Fibroblast of mammary gland (primary cell): ENCODE measurements at places on chromosomes 2 and 18.

DNA sequence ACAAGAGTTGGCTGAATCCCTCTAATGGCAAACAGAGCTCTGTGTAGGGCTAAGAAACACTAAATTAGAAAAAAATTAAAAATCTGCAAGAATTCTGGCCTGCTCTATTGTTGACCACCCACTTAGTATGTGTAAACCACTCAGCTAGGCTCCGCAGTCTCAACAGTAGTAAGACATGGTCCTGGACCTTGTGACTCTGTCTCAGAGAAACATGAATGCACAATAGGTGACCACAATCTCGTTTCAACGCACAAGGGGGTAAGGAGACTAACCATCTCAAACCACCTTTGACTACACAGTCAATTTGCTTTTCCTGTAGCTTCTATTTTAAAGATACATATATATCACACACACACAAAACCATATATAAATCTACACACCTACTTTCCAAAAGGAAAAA, 16.5 kb downstream of the SEPTIN10 start:
- no peak for DNase-seq

GRCh38 chr18:3037423-3037915, 24.5 kb upstream of the LPIN2 start:
- DNase-seq: peak; percentile 77

DNA sequence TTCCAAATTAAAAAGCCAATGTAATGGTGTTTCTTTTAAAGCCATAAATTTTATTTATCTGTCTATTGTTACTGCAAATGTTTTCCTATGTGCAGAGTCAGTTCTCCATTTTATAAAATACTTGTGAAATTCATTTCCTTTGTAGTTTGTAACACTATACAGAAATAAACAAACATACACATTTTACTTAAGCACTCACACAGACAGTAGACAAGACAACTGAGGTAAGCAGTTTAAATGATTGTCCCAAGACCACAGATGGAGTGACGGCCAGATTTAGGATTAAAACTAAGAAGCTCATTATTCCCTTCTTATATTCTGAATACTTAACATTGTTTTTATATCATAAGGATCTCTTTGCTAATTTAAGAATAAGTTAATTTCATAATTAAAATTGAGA, 100.9 kb downstream of the BAZ2B start:
- peak; percentile 16 for DNase-seq

DNA sequence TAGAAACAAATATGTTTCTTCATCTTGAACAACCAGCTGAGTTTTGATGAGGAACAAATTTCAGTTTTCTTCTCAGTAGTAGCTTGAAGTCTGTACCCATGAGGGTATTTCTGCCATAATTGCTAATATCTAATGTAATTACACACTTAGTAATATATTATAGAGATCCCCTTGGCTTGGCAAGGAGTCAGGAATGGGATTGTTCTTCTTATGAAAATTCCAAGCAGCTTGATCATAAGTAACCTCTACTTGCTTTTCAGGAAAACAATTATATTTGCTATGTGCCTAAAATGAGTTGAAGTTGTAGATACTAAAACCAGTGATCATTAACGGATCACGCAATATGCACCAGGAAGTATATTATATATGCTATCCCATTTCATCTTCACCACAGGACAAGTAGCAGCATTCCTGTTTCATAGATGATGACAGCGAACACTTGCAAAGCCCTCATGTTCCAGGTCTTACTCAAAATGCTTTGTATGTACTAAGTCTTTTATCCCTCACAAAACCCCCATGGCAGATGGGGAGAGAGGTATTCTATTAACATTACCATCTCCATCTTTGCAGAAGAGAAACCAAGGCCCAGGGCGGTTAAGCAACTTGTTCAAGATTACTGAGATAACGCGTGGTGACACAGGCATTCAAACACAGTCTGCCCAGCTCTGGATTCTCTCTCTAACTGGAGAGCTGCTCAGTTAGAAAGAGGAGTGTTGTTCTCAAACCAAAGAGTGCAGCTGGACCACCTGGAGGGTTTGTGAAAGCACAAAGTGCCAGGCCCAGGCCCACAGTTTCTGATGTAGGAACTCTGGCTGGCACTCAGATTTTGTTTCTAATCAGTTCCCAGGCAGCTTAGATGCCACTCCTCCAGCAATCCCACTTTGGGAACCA, 21.8 kb upstream of the RGPD4 start:
- no peak for DNase-seq

GRCh38 chr2:100040906-100041305, 101.5 kb downstream of the AFF3 start:
- DNase-seq: no peak

DNA sequence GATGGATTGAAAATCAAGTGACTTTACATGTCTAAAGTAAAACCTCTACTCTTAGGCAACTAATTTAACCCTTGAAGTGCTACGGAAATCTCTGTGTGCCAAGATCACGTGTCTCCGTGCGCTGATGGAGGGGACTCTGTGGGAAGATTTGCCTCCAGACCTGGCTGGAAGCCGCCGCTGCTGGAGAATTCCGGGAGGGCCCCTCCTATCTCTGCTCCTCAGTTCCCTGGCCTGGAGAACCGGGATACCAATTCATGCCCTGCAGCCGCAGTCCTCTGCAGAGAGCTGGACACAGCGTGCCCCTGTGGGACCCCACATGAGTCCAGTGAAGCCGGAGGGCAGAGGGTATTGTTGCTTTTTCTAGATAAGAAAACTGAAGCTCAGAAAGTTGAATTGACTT, 126.9 kb upstream of the PXDN start:
- DNase-seq: no peak

GRCh38 chr2:153386481-153386897, 92.1 kb downstream of the RPRM start:
- peak; percentile 1 for DNase-seq

DNA sequence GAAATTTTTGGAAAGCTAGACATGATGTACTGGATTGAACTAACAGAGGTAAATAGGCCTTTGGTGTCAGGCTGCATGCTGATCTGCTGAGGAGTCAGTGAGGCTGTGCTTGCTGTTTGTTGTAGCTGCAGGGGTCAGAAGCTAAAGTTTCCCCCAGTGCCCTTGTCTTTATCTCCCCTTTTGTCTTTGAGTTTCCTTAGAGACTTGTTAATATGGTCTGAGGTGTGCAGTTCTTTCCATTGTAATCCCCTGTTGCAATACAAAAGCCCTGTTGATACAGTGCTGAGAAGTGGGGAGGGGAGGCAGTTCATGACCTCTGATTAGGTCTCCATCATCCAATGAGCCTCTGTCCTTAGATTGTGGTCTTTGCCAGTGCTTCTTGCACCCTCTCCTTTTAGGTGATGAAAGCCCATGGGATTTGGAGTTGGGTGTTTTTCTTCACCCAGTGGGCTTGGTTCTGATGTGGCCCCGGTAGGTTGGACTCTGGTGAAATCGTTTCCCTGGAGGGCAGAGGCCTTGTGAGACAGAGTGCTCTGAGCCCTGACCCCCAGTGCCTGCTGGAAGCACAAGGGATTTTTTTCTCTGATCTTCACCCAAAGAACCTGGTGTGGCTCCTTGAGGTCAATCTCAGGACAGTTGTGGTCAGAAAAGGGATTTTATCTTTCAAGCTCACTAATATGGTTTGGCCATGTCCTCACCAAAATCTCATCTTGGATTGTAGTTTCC, 163.1 kb downstream of the TMEM18 start:
- no peak for DNase-seq

- peak; percentile 27 for DNase-seq
Observed at GRCh38 chr2:3759331-3759730, 56.0 kb downstream of the DCDC2C start.

GRCh38 chr18:47680488-47680887, 250.0 kb downstream of the SMAD2 start:
- no peak for DNase-seq

DNA sequence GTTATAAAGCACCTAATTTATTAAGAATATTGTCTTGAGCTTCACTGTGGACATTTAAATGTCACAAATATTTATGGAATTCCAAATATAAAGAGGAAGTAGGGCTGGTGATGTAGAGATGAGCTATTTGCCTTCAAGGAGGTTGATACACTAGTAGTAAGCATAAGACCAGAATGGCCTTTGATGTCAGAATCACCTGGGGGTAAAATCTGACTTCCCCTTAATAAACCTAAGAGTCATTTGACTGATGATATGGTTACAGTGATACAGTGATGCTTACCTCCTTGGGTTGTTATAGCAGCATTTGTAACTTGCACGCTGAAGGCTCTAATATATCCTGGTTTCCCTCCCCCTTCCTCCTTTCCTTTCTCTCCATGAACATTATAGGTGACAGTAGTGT, 143.7 kb downstream of the CERS6 start:
- no peak for DNase-seq
